Stimulated activated CD8-positive, alpha-beta memory T cell treated with anti-CD3 and anti-CD28 coated beads, Interleukin-4, amount 100 ng/mL, for 1 hour (primary cell): ENCODE measurements at places on chromosomes 5 and 9.

DNA sequence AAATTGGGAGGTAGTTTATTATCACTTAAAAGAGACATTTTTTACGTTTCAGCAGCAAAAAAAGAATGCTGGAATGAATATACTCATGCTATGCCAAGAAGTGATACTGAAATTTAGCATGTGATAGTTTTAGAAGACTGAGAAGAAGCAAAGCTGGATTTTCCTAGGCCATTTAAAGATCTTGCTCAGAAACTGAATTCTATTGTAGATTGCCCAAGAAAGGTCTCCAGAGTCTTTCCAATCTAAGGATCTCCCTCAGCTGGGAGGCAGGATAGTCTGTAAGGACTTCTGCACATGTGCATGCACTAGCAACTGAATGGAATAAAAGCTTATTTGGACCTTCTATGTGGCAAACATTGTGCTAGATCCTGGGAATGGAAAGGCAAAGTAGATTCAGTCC is 334.5 kb downstream of the DTWD2 start:
- no peak for DNase-seq

- DNase-seq: no peak
These were observed 39.2 kb downstream of the TSTD2 start for GRCh38 chr9:97593960-97594359.

DNA sequence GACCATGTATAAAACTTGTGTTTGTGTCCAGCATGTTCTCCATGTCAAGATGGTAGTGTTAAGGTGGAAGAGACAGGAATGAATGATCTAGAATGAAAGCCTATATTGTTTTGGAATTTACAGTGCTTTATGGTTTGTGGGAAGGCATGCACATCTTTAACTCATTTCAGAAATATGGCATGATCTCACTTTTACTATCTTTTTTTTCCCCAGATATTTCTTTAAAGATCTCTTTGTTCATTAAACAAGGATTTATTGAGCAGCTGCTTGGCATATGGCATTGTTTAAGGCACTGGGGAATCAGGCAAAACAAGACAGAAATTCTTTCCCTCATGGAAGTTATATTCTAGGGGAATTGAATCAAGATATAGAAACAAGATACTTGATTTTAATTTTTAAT is 51.7 kb downstream of the SLC12A2 start:
- no peak for DNase-seq

GRCh38 chr9:99220011-99220410 is 1.7 kb downstream of the ALG2 start:
- no peak for DNase-seq

GRCh38 chr5:171586436-171586835 is 167.0 kb downstream of the FGF18 start:
- no peak for DNase-seq

DNA sequence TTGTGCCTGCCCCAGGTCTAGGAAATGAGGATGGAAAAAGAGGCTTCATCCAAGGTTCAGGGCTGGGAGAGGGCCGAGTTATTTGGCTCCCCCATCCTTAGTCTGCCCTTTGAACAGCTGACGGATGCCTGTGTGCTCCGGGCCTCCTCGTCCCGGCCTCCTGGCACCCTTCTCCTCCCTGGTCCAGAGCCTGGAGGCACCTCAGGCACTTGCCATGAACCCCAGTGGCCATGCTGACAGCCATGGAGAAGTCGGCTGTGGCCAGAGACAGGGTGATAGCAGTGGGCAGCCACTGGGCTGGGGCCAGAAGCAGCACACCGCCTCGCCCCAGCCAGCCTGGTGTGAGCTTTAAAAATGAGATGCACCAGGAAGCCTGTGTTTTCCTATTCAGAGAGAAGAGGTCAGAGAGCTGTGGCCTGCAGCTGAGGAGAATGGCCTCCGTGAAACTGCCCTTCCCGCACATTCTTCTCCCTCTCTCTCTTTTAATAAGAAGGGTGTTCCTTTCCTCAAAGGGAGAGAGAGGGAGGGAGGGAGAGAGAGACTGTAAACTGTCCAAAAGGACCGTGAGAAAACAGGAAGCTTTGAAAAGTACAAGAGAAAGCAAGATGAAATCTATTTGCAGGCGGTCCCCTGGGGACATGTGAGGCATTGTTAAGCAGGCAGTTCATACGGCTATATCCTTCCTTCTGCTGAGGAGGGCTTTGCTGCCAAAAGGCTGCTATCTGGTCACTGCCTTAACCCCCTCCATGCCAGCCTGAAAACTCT is 55.3 kb downstream of the ZNF366 start:
- DNase-seq: no peak

DNA sequence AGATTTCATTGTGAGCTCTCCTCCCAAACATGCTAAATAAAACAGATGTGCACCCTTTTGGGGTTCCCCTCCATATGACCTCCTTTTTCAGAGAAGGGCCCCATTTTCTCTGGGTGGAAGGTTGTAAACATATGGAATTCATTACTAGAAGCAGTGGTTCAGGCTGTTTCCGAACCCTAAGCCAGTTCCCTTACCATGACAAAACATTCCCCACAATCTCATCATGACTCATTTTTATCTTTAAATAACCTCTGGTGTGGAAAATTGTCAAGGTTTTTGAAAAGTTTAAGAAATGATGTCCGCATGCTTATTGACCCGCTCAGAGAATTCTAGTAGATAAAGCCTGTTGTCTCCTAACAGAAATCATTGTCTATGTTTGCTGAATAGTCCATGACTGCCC is 127.3 kb upstream of the PIK3R1 start:
- no peak for DNase-seq

DNA sequence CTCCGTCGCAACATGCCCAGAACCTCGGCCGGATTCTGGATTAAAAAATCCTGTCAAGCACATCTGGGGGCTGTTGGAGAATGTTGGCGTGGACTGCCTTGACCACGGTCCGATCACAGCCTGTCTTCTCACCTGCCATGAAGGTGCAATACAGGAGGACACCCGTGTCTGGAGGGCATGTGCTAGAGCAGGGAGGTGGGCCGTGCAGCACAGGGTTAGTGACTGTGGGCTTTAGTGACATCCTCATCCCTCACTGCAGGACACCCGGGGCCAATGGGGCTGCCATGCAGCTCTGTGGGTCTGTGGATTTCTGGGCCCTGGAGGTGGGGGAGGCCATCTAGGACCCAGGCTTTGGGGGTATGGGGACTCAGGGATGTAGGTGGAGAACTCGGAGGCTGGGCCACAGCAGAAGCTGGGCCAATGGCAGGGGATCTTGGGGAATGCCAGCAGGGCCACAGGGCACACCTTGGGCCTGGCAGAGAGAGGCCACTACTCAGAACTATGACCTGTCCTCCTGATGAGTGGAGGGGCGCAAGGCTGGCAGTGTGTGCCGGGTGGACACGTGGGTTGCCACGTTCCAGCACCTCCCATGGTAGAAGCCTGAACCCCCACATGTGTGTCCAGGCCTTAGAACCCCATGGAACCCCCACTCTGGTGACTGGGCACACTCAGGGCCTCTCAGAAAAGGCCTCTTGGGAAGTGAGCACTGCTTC is 23.3 kb downstream of the ZDHHC11B start:
- no peak for DNase-seq

GRCh38 chr9:71108937-71109336 is 12.5 kb downstream of the TRPM3 start:
- DNase-seq: no peak

- DNase-seq: no peak
These were observed 6.3 kb upstream of the IFNA8 start for GRCh38 chr9:21402386-21403251.

- no peak for DNase-seq
These were observed 1.1 kb downstream of the MAMDC2 start for GRCh38 chr9:70044490-70045307.

DNA sequence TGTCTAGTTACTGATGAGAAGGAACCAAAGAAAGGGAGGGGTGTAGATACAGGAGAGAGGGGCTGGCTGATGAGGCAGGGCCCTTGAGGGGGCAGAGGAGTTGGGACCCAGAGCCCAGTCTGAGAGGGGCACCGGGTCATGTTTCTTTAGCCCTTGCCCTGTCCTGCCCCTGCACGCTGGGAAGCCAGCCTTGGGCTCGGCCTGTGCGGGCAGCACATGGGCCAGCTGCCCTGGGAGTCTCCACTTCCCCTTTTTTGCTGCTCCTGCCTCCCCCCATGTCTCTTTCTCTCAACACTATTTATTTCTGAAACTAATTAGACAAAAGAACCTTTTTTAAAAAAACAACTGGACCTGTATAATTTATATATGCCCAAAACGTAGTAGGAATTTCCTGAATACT is 20.5 kb downstream of the MVB12B start:
- DNase-seq: no peak

DNA sequence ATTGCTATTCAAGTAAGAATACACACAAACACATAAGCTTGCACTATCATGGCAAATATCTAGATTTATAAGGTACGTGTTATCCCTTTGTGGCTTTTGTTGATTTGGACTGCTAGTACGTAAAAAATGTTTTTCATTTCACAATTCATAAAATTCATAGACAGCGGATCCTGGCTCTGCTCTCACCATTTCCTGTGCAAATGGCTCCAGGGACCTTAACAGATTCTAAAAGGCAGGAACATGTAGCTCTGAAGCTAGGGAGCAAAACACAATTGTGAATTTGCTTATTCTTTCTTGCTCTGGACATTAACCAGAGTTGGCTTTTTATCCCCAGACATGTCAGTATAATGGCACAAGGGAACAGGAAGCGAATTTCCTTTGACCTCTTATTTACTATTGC is 1019.9 kb upstream of the WWC1 start:
- DNase-seq: no peak

- DNase-seq: no peak
These were observed 56.9 kb upstream of the SMIM23 start for GRCh38 chr5:171728686-171729085.

DNA sequence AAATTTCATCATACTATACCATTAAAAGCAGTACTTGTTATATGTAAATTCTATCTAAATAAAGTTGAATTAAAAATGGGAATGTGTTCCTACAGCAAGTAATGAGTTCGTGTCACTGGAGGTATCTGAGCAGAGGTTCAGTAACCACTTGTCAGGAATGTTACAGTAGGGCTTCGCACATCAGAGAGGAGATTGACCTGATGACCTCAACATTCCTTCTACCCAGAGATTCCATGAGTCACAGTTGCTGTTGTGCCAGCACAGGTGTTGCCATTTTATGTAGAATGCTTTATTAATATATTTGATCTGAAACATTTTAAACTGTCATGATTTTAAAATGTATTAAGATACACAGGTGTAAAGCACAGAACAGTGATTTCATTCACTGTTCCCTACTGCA is 60.3 kb downstream of the STX17 start:
- DNase-seq: no peak

GRCh38 chr5:41408676-41409443 is 101.5 kb downstream of the PLCXD3 start:
- DNase-seq: no peak

DNA sequence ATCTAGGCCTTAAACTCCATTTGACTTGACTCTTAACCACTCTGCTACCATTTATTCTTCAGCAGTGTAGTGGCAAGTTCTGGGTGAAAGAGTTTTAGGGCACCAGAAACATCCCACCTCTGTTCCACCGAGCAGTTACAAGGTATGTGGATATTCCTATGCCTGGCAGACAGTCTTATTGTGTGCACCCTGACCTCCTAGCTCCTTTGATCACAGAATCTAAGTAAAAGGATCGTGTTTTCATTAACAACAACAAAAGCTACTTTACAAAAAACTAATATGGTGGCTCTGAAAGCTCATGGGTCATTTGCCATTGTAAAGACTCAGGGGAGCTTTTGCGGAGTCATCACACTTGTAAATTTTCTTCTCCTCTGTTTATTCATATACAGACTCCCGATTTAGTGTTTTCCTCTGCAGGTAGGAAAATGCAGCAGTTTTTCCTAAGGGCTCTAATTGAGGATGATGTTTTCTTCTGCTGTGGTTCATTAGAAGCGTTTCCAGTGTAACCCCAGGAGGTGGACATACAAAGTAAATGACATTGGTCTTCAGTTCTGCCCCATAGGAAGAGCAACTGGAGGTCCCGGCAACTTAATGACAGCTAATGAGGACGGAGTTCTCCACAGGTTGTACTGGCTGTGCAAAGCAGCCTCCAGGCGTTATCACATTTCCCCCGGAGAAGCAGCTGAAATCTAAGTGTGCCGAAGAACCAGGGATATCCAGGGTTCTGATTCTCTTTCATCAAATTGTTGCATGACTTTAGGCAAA is 78.2 kb downstream of the ATP10B start:
- no peak for DNase-seq

- DNase-seq: no peak
These were observed 874.3 kb upstream of the DMAC1 start for GRCh38 chr9:8673830-8674229.

DNA sequence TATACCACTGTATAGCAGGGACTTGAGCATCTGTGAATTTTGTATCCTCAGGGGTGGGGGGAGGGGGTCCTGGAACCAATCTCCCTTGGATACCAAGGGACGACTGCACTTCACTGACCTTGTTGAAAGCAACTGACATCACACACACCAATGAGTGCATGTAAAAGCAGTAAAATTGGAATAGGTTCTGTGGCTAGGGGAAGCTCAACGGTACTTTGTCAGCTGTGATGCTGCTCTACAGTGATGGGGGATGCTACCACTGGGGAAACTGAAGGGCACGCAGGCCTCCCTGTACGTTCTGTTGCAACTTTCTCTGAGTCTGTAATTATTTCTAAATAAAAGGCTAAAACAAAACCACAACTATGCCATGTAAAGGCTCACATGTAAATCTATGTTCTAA is 47.0 kb upstream of the RETREG1 start:
- DNase-seq: no peak

DNA sequence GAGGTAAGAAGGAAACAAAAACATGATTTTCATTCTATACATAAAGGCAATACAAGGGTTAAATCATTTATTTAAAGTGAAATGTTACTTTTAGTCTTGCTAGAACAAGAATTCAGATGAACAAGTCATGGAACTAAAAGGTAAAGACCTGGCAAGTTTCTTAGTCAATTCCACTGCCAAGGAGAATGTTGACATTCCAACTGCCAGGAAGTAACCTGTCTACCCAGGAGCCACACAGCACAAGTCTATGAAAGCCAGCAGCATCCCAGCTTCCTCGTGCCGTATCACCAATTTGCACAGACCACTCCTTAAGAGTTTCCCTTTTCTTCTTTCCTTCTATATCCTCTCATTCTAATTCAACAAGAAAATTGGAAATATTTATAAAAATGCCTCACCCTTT is 79.9 kb downstream of the SETX start:
- no peak for DNase-seq

GRCh38 chr9:86185872-86186271 is 73.6 kb downstream of the C9orf153 start:
- DNase-seq: no peak

GRCh38 chr9:10168241-10168640 is 444.6 kb downstream of the PTPRD start:
- no peak for DNase-seq
